ENCODE measurements at places on chromosomes 1 and 21.

DNA sequence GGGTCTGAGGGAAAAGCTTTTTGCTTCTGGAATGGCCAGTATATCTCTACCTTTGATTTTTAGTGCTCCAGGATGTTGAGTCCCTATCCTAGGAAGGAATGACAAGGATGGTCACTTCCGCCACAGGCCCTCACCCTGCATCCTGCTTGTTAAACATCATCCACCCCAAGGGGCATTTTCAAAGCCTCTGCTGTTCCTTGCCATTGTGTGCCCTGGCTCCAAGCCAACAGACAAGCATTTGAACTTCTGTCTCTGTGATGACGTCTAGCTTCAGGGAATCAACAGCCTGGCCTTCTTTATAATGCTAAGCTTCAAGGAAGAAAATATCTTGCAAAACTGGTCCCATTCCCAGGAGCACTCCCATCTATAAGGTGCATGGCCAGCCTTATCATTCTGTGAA, 12.3 kb upstream of the JAM2 start:
- no peak for DNase-seq

- no peak for DNase-seq
Observed at GRCh38 chr1:55860798-55861519, 645.8 kb upstream of the USP24 start.

DNA sequence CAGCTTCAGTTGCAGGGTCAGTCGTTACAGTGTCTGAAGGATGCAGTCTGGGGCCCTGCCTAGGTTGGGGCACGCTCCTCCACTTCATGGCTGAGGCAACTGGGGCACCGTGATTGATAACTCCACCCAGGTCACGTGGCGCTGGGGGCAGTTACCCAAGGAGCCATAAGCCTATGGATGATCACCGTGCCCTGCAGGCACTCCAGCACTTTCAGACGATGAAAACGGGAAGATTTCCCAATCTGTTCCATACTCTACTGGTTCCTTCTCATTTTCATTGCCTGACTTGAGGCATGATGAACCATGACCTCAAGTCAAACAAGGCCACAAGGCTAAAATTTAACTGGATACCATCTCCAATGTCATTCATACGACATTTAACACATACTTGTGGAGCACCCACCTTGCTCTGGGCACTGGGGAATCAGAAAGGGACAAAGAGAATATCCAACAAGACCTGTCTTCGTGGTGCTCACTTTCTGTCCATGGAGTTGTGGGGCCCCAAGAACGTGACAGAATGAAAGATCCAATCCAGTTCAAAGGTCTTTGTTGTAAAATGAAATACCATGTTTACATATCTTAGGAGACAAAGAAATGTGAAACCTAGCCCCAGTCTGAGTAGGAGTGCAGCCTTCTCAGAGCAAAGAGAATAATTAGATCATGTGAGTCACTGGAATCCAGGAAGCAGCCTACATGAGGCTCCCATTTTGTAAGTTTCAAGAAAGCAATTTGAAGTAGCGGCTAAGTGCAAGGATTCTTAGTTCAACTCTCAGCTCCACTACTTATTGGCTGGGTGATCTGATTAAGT, 39.4 kb upstream of the SPOCD1 start:
- peak; percentile 27 for DNase-seq

GRCh38 chr21:26835027-26835713, 10.0 kb downstream of the ADAMTS1 start:
- no peak for DNase-seq

- no peak for DNase-seq
Observed at GRCh38 chr1:24181619-24182018, 5.5 kb downstream of the IFNLR1 start.

DNA sequence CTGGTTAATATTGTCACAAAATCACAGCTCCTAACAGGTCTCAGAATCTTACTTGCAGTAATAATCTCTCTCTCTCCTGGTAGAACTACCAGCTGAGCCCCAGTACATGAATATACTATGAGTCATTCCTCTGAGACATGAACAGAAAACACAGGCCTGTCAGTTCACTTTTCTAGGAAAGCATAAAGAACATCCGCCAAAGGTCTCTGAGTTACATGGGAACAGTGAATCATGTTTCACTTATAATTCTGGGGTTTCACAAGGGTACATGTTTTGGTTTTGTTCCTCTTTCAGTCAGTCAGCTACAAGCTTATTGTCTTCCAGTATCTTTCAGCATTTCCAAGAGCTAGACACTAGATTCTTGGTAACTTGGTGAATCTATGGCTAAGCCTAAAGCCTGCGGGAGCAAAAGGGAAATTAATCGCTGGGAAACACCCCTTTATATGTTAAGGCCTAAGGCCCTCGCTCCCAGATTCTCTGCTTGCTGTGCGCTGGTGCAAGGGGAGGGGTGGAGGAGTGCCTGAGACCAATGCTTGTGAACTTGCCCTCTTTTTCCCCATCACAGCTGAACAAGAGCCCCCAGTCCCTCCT, 31.7 kb downstream of the IFNGR2 start:
- peak; percentile 69 for DNase-seq

DNA sequence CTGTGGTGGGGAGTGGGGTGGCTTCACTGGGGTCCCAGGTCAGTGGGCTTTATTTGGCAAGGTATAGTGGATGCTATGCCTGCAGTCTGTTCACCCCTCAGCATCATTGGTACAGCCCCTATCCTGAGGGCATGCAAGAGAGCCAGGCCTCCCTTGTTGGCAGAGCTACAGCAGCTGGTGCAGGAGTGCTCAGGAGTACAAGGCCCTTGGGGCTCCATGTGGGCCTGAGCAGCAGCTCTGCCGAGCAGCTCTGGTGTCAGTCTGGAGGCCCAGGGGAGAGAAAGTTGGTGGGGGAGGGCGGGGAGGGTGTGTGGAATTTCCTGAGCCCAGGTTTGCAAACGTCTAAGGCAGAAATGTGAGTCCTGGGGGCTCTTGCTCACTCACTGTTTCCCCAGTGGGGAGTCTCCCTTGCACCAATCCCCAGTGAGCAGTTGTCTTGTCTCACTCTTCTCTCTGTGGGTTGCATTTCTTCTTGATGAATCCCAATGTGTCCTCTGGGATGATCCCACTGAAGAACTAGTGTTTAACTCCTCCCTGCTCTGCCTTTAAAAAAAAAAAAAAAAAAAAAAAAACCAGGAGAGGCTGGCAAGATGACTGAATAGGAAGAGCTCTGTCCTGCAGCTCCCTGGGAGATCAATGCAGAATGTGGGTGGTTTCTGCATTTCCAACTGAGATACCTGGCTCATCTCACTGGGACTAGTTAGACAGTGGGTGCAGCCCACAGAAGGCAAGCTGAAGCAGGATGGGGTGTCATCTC, 39.5 kb upstream of the CYP4X1 start:
- DNase-seq: no peak

DNA sequence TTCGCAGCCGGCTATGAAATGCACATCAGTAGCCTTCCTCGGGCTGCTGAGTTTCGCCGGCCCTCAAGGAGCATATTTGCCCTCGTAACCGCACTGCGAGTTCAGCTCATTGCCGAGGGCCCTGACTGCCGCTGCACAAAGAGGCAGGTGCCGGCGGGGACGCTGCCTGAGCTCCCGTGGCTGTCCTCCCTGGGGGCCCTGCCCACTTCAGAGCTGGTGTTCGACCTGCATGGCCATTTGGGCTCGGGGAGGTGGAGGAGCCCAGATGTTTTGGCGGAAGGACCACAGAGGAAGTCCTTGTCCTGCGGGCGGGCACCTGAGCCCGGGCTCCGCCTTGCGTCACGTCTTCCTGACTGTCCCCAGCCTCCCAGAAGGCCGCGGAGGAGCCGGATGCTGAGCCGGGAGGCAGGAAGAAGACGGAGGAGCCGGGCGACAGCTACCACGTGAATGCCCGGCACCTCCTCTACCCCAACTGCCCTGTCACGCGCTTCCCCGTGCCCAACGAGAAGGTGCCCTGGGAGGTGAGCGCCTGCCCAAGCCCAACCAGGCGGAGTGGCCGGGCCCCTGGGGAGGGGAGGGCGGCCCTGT, 29.9 kb upstream of the LRRC3 start:
- DNase-seq: no peak

- DNase-seq: no peak
Observed at GRCh38 chr1:84206375-84206774, 62.3 kb downstream of the PRKACB start.

GRCh38 chr21:44893948-44894656, 20.6 kb upstream of the PTTG1IP start:
- no peak for DNase-seq

DNA sequence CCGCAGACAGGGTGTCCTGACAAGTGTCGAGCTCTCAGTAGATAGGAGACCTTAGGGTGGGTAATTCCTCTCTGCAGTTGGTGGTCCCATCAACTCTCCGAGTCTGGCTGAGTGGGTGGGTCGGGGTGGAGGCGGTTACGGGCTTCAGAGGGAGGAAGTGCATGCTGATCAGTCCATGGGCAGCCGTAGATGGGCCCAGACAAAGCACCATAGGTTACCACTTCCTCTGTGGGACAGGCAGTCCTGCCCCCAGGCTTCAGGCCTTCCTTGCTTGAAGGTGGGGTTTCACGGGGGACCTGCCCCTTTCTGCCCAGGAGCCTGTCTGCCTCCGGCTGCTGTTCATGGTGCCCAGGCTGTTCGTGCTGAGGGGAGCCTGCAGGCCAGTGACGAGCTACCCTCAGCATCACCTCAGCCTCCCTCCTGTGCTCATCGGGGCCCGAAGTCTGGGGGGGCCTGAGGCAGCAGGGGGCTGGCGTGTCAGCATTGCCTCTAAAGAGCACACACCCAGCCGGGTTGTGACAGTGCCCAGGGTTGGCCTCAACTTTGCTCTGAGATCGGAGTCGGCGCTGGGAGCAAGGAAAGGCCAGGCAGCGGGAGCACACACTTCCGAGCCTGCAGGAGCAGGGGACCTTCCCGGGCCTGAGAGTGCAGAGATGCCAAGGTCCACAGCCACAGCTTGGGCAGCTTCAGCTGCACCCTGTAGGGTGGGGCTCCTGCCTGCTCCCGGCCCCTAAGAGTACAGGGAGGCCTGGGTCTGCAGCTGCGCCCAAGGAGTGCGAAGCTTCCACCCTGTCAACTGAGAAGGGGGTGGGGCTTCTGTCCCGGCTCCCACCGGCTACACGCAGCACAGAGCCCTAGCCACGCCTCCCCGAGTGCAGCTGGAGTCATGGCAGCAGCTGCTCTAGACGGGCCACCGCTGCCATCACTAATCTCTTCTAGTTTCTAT, 225.4 kb upstream of the NRIP1 start:
- no peak for DNase-seq

Data from AG04450 (cell line).